Stimulated activated effector memory CD8-positive, alpha-beta T cell treated with anti-CD3 and anti-CD28 coated beads, Interleukin-12 subunit alpha, Interleukin-12 subunit beta, amount 100 ng/mL, for 72 hours (primary cell): ENCODE measurements at places on chromosomes 11 and 22.

DNA sequence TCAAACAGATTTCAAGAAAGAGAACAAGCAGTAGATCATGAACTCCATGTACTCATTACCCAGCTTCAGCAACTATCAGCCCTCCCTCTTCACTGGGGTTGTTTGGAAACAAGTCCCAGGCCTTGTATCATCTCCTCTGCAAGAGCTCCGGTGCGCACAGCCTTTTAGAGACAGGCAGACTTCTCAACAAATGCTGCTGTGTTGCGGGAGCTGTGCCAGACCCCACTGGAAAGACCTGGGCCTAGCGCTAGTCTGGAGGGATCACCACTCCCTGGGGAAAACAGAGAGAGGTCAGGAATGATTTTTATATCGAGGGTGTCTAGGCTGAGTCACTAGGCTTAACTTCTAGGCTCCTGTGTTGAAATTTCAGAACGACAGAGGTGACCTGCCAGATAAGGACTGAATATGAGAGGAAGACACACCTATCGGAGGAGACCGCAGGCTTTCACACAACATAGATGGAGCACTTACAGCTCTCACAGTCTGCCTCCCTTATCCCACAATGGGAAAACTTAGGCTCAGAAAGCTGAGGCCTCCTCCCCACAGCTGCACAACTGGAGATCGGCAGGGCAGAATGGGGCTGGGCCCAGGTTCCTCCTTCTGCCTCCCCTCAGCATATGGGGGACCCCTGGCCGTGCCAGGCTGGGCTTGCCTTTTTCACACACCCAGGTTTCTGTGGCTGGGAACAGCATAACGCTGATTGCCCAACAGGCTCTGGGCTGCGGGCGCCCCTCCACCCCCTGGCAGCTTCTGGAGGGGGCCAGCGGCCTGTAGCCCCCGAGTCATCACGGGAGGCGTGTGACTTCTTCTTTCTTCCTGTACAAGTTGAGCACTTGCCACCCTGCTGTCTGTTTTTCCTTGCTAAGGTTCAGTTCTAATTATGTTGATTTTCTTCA lies 86.0 kb downstream of the PKNOX2 start:
- DNase-seq, result no peak

DNA sequence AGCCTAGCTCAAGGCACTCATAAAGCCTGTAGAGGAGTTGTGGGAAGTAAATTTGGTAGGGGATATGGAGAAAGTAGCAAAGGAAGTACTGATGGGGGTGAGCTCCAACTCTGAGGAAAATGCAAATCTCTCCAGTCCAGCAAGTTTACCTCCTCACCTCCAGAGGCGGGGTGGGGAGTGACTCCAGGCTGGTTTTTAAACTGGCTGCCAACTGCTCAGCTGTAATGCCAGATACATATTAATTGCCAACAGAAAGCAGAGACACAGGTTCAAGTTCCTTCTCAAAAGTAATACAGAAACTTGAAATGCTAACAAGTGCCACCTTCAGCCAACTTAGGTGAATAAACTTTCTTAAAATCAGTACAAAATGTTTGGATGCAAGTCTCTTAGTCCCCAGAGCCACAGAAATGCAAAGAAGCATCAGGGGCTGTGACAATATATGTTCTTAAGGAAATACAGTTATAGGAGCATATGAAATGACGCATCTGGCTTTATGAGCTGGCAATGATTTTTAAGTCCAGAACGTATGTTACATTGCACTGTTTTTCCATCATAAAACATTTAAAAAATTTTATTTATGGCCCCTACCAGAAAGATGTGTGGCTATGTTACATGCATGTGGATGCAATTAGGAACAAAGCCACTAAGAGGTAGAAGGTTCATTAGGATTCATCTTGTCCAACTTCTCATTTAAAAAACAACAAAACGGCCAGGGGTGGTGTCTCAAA lies 436.4 kb upstream of the CCDC90B start:
- DNase-seq, result no peak

- DNase-seq, result no peak
Observed at GRCh38 chr22:30033901-30034300, 46.4 kb upstream of the HORMAD2 start.

DNA sequence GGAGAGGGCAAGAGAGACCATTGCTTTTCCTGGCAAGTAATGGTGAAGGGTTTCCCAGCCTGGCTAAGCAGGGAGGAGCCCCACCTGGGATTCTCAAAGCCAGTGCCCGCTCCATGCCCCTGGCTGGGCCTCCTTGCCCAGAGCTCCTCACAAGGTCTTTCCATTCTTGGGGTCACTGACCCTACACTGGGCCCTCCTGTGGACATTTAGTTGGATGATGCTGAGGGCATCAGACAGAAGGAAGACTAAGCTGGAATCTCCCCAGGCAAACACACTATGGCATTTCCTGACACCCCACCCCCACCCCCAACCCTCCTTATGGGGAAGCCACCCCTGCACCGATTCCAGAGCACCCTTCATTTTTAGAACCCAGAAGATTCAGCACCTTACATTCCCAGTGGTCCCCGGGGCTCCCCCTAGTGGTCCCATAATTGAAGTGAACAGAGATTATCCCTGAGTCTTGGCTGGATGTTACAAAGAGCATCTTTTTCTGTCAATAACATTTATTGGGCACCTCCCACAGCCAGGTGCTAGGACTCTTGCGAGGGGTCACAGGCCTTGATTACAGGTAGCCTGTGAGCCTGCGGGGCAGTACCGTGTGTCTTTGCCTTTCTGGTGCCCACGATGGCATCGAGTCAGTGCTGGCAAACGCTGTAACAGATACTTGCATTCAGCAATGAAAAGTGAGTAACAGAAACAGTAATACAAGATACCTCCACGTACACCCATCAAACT lies 548.5 kb downstream of the BUD13 start:
- peak; percentile 61 for DNase-seq

DNA sequence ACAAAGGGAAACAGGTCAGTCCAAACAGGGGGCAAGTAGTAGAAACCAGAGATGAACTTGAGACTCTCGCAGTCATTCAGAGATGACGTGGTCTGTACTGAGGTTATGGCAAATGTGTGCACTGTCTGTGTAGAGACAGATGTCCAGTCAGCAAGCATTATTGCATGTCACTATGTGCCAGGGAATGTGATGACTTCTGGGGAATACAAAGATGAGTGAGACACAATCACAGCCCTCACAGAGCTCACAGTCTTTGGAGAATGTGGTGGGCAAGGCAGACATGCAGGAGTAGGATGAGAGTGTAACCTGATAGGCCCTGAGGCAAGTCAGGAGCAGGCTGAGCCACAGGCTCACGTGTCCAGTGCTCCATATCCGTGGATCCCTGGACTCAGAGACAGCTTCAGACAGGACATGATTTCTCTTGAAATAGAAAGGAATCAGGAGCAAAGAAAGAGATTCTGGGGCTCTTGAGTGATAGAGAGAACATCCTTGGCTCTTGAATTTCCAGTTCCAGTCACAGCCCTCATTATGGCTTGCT lies 550.7 kb downstream of the ETS1 start:
- no peak for DNase-seq

DNA sequence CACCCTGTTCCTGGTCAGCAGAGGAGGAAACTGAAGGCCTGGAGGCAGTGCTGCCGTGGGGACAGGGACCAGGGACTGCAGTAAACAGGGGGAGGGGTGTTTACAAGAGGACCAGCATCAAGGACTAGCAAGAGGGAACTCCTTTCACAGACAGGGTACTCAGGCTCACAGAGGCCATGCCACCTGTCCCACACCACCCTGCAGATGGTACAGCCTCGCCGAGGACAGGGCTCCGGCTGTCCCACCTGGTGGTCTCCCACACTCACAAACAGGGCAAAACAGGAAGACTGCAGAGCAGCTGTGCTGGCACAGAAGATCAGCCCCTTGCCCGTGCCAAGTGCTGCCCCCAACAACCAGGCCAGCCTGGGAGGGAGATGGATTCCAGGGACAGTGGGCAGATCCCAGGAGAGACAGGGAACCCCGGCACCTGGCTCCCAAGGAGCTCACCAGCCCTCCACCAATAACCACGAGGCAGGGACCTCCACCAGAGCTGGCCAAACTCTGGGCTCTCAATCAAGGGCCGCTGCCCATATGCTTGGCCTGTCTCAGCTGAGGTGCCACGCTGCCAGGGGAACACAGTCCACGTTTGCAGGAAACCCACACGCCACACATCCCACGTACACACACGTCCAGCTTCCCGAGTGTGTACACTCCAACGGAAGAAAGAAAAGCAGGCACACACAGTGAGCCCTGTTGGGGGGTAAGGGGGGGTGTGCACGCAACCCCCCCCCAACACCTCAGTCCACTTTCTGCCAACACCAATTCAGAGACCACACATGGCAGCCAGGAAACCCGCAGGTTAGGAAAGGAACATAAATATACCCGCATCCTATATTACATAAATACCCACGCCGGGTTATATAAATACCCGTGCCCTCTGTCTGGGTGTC lies 2.1 kb downstream of the CSNK1E start:
- DNase-seq, result no peak

DNA sequence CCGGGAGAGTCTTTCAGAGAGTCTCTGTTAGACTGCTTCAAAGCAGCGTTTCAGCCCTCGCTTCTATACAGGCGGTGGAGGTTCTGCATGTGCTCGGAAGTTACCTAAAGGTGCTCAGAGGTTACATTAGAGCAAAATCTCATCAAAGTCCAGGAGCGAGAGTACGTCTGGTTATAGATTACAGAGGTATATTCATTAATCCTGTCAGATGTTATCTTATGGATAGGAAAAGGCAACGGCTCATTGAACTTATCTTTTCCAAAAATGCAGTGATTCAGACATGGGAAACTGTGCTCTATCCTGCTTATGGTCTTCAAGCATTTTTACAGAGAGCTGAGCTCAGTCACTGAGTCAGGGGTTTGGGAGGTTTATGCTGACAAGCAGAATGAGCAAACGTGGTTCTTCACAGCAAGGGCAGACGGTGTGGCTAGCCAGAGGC lies 9.1 kb upstream of the ZBED5 start:
- no peak for DNase-seq

DNA sequence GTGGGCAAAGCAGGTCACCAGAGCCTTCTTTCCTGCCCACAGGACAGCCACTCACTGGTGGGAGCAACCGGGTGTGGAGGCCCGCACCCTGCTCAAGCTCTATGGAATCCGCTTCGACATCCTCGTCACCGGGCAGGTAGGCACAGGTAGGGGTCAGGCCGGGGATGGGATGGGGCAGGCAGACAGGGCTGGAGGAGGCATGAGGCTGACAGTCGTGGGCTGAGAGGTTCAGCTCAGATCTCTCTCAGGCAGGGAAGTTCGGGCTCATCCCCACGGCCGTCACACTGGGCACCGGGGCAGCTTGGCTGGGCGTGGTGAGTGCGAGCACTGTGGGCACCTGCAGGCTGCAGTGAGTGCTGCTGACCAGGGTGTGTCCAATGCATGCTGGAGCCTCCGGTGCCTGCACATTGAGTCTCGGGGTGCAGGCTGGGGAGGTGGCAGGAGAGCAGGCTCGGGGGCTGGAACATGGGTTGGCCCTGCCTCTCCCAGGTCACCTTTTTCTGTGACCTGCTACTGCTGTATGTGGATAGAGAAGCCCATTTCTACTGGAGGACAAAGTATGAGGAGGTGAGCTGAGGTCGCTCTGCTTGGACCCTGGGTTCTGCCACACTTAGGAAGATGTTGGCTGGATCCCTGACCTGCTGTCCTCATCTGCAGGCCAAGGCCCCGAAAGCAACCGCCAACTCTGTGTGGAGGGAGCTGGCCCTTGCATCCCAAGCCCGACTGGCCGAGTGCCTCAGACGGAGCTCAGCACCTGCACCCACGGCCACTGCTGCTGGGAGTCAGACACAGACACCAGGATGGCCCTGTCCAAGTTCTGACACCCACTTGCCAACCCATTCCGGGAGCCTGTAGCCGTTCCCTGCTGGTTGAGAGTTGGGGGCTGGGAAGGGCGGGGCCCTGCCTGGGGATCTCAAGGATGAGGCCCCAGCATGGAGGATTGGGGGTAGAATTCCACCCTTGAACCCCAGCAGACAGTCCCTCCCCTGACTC lies 6.3 kb downstream of the SLC7A4 start:
- DNase-seq, result no peak

- DNase-seq, result no peak
Observed at GRCh38 chr11:112058103-112058502, 15.7 kb downstream of the PIH1D2 start.

DNA sequence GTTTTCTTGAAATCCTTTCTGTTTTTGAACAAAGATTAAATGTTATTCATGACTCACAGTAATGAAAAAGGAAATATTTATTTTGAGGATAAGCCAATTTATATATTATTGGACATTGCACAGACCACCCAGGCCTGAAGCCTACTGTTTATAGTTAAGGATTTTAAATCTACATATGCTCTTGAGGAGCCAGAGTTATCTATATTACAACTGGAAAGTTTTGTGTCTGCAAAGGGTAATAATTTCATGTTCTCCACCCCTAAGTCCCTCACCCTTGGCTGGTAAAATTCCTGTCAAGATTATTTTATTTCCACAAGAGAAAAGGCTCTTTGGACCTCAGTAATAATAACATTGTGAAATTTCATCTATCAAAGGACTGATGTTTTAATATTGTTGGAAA lies 228.2 kb downstream of the TMEM135 start:
- DNase-seq, result no peak

DNA sequence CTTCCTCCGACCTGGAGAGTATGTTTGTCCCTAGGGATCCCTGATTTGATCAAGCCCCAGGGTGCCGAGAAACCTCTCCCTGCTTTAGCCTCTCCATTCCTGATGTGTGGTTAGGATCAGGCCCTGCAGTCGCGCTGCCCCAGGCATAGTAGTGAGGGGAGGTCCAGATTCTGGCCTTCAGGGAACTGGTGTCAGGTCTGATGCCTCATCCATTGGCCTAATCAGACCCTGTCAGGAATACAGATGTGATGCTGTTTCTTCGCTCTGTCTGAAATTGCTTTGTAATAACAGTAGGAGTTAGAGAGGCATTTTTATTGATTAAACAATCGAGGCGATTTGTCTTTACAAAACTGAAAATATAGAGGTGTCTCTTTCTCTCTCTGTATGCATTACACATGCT lies 75.2 kb downstream of the GRIK4 start:
- DNase-seq, result no peak

DNA sequence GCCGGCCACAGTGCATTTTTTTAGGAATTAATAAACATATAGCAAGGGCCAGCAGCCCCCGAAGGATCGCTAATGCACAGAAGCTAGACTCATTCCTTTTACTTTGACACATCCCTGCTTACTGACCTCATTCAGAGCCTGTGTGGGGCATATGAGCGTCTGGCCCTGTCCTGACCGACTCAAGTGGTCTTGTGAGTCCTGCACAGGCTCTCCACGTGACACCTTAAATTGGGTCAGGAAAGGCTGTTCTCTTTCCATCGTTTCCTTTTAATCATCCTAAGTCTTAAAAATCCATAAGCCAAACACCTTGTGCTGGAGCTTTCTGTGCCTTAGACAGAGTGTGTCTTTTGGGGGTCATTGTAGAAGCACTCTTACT lies 18.6 kb downstream of the SDHAF2 start:
- DNase-seq, result no peak
